ENCODE measurements at places on chromosomes 5 and 9.

GRCh38 chr5:11459716-11460115 lies 444.5 kb downstream of the CTNND2 start:
- no peak for DNase-seq

- no peak for DNase-seq
Observed at GRCh38 chr5:2492476-2492875, 259.0 kb downstream of the IRX2 start.

DNA sequence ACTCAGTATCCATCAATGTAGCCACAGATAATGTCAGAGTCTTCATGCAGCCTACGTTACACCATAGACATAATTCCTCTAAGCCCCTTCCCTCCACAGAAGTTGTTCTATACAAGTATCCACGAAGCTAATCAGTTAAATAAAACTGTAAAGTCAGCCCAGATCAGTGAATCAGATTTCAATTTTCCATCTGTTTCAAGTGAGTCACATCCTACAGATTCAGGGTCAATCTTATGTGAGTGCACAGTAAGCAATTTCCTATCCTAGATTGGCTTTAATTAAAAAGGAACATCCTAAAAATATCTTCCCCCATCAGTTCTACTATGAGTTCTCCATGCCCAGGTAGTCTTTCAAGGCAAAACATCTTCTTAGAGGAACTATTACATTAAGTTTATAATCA lies 402.5 kb downstream of the EFNA5 start:
- DNase-seq = no peak

- DNase-seq = peak; percentile 87
Observed at GRCh38 chr5:58582803-58583491, at the start of gene RAB3C. RAB3C (plus strand) TSS chr5:58583075; CDS start chr5:58583209, 134 bp downstream.

DNA sequence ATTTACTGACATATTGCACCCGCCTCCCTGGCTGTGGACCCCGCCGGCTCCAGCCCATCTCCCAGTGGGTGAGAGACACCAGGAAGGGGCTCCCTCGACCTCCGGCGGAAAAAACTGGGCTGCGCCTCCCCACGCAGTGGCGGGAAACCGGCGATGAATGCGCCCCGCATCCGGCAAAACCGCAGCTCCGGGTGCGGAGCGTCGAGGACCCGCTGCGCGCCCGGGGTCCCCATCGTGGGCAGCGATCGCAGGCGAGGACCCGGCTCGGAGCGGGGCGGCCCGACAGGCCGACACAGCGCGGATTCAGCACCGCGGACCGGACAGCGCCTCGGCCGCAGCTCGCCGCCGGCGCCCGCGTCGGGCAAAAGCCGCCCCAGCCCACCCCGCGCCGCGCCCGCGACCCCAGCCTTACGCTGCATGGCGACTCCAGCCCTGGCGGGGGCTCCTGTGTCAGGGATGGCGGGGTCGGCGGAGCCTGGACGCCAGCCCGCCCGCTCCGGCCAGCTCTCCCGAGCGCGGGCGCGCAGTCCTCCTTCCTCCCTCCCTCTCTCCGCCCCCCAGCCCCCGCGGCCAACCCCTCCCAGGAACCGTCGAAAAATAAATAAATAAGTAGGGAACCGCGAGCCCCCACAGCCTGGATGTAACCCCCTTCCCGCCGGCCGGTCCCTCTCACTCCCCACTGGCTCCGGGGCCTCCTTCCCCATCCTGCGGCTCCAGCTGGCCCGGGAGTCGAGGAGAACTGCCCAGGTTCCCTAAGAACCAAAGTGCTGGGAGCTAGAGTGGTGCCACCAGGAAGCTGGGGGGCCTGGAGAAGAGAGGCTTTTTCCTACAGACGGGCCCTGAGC lies 3.1 kb downstream of the LHX3 start:
- DNase-seq = no peak

DNA sequence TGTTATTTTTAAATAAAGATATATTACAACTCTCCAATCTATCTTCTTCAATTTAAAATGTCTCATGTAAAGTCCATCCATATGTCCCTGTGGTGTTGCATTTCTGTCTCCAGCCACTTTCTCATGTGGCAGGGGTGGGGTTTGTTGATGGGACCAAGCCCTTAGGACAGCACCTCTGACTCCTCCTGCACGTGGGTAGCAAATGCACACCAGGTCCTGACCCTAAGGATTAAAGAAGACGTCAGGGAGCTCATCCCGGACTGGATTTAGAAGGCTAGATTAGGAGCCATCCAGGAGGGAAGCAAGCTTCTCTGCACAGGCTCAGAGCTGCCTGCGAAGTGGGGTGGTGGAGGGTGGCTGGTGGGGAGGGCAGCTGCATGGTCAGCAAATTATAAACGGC lies 38.9 kb upstream of the FAM120AOS start:
- no peak for DNase-seq

DNA sequence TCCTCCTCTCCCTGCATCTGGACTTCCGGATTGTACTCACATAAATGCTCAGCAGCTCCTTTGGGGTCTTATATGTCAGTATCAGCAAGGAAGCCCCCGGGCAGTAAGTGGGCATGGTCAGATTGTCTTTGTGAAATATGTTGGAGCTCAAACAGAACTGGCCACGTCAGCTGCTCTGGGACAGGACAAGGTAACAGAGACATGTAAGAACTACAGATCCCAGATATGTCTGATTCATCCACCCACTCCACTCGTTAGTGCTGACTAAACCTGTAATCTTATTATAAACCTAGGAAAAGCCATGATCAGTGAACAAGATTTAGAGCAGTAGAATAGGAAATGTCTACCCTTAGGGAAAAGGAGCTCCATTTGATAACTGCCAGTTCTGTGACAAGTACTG lies 561.8 kb downstream of the CETN3 start:
- DNase-seq = no peak

- DNase-seq = no peak
Observed at GRCh38 chr9:82570226-82570625, 492.7 kb downstream of the RASEF start.

- no peak for DNase-seq
Observed at GRCh38 chr5:40124367-40124766, 555.3 kb upstream of the PTGER4 start.

- no peak for DNase-seq
Observed at GRCh38 chr9:13266167-13266566, 13.3 kb downstream of the MPDZ start.

DNA sequence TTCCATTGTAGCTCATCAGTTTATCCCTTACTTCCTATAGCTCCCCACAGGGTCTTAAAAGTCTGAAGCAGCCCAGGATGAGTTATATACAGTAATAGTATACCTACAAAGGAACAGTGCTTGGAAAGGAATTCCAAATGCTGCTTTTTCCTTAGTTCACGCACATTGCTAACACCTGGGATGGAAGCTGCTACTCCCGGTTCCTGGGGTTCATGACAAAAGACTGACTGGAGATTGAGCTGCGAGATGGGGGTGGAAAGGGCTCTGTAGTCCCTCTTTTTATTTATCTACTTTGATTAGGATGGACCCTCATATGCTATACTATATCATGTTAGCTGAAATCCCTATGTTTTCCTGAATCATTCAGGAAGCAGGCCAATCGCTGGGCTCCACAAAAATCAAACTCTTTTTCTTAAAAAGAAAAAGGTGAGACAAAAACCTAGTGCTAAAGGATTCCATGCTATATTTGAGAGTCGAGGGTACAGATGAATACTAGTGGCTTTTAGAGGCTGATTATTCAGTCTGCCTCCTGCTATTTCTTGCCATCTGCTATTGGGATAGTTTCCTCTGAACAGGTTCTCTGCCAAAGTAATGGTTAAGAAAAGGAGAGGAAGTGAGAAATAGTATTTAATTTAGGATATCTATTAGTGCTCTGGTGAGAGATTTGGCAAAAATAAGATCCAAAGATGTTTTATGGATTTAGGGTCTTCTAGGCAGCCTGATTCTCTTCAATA lies 81.2 kb downstream of the MRPS27 start:
- no peak for DNase-seq

GRCh38 chr9:129165198-129165597 lies 12.9 kb downstream of the IER5L start:
- DNase-seq = no peak

DNA sequence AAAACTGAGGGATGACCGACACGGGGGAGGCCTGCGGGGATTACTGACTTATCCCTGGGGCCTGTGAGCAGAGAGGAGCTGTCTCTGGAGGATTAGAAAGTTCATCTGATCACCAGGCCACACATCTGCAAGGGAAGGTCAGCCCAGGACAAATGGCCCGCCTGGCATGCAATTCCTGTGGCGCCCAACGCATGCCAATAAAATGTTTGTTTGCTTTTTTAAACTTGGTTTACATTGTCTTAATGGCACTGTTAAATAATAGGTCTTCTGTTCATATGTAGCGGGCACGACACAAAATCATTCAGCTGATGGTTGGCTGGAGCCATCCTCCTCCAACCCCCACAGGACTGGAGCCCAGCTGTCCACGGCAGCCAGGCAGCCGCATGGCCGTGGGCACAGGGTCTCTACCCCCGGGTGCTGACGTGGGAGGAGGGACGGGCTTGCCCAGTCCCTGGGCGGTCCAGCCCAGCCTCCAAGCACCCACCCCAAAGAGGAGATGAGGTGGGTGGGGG lies 41.0 kb upstream of the SLC12A7 start:
- no peak for DNase-seq

DNA sequence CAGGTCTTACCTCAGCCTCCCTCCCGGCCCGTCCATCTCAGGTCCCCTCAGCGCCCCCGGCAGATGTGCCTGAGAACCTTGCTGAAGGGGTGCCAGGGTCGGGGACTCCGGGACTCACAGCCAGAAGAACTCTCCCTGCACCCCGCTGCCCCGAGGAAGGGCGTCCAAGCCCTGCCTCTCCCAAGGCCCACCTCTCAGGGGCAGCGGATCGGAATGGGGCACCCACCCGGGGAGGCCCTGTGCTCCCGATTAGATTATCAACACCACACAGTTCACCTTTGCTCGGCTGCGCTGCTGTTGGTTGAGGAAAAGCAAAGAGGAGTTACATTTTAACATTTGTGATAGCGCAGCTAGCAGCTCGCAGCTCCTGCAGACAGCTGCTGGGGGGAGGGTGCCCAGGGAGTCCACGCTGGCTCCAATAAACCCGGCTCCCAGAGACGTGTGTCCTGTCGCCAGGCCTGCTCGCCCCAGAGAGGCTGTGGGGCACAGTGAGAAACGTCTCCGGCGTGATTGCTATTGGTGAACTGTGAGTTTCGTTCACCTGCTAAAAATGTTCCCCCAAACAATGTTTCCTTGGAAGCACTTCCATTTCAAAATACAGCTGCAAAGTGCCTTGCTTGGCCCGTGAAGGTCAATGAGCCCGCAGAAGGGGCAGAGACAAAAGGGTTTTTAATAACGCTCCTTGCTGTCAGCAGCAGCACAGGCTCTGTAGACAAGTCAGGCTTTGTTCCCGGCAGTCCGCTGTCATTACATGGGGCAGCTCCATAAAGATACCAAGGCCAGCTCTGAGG lies 18.6 kb upstream of the SLC6A19 start:
- DNase-seq = no peak

- peak; percentile 24 for DNase-seq
Observed at GRCh38 chr5:94376672-94377345, 241.6 kb downstream of the KIAA0825 start.

DNA sequence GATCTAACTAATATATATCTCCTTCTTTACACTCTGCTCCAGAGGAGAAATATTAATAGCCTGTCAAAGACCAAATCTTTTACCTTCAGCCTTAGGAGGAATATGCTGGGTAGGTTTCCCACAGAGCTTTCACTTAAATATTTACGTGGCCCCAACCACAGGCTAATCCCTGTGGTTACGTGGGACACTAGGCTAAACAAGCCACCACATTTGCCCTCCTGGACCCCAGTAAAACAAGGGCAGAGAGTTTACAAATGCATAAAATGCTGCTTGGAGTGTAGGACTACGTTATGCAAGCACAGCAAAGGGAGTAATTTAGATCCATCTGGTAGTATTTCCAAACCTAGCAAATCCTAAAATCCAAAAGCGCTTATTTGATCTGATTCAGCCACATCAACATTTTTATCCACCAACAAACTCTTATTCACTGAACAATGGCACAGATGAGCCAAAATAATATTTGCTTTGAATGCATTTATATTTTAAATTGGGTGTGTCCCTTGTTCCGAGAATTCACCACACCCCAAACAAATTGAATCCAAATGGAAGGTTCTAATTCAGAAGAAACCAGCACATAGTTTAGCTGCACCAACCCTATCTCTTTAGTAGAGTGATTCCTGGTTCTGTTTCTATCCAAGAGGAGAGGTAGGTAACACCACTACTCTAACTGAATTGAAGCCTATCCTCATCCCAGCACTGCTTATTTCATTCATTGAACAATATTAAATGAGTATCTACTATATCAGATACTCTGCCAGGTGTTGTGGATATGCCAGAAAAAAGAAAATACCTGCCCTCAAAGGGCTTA lies 179.0 kb downstream of the TSSK1B start:
- DNase-seq = no peak

DNA sequence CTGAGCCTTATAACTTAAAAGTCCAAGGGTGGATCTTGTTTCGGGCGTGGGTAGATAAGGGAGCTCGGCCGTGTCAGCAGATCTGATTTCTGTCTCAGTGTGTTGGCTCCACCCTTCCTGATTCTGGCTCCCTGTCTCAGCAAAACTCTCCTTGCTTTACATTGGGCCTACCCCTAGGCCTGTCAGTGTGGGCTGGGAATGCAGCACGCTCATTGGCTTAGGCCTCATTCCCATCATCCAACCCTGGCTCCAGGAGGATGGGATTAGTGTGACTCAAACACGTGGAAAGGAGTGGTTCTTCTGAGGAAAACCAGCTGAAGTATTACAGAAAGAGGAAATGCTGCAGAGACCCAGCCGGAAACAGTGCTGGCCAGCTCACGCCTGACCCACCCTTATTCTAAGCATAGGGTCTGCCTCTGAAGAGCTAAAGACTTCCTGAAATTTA lies 59.9 kb downstream of the ZFAND5 start:
- DNase-seq = no peak

DNA sequence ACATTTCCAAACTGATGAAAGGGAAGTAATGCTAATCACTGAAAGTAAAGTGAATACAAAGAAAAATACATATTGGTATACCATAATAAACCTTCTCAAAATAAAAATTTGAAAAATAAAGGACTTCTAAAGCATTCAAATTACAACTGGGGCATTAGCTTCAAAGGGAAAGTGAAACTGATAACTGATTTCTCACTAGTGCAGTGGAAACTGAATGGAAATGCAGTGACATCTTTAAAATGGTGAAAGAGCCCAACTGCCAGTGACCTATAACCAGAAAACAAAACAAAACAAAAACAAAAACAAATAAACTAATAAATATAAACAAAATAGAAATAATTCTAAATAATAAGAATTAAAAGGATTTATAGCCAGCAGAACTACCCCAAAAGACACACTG lies 297.5 kb upstream of the GRIN3A start:
- no peak for DNase-seq

- DNase-seq = no peak
Observed at GRCh38 chr9:96484521-96484931, 34.6 kb downstream of the HABP4 start.

DNA sequence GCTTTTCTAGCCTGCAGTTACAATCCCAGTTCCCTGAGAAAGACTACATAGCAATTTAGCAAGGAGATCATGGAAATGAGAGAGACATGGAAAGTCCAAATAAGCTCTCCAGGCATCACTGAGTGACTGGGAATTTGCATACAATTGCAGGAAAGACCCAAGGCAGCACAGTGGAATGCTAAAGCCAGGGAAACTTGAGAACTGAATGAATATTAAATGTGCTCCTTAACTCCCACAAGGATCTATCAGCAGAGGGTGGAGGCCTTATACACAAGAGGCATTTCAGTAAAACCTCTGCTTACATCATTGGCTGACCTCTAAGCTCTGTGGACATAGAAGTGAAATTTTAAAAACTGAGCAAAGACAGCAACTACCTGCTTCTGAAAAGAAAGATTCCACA lies 355.6 kb upstream of the DAB2 start:
- DNase-seq = no peak

GRCh38 chr9:128282500-128282899 lies 6.4 kb downstream of the SWI5 start:
- DNase-seq = no peak

- no peak for DNase-seq
Observed at GRCh38 chr5:151719228-151720000, 32.7 kb upstream of the SPARC start.

All from NCI-H1930 (cell line).